ENCODE measurements at places on chromosomes 1 and 21.

- no peak for DNase-seq
These were observed 40.5 kb upstream of the ZNF326 start for GRCh38 chr1:89954401-89954800.

DNA sequence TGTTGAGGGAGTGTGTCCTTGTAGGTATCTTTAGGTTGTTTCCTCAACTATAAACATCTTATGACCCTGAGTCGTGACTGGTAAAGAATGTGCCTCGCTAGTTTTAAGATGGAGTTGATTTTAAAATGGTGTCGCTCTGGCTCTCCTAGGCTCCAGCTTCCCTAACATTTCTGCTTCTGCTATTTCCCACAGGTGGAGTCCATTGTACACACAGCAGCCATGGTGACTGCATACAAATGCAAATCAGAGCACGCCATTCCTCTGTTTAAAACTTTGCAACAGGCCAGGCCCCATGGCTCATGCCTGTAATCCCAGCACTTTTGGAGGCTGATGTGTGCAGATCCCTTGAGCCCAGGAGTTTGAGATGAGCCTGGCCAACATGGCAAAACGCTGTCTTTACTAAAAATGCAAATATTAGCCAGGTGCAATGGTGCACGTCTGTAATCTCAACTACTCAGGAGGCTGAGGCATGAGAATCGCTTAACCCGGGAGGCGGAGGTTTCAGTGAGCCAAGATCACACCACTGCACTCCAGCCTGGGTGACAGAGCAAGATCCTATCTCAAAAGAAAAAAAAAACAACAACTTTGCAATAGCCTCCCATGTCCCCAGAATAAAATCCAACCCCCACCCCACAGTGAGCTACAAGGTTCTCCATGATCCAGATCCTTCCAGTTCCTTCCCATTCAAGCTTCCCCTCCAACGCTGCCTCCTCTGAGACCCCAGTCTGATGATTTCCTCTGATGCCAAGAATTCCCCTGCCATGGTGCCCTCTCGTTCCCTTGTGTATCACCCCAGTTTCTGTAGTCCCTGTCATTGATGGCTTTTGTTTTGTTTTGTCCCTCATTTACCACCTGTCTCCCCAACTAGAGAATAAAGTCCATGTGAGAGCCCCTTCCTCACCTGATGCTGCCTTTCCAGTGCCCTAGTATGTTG, 36.9 kb upstream of the KLHDC7A start:
- DNase-seq, result no peak

DNA sequence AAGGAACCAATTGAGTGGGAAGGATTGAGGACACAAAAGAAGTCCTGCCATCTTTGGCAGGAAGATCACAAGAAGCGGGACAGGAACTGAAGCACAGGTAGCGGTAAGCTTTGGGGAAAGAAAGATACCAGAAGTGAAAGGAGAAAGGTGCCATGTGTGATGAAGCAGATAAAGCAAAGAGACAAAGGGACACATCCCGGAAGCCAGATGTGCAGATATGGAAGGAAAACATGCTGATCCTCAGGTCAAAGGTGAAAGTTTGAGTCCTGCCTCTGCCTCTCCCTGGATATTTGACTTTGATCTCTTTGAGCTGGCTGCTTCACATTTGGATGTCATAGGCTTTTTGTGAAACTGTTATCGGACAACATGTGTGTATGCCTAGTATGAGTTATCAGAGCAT, 34.0 kb downstream of the ACP6 start:
- DNase-seq, result no peak

DNA sequence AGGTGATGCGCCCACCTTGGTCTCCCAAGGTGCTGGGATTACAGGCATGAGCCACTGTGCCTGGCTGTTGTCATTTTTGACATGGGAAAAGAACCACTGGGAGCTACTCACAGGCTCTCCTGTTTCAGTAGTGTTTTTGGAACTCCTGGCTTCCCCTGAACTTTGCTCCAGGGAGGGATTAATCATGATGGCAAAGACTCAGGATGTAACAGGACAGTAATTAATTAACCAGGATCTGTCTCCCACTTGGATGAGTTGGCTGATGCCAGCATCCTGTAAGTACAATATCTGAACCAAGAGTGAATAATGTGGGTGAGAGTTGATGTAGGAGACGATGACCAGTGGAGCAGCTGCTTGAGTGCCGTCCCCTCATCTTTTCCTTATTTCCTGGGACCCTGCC, 4.9 kb downstream of the SFT2D2 start:
- DNase-seq, result no peak

GRCh38 chr1:247530785-247531184, 5.5 kb downstream of the OR2C3 start:
- no peak for DNase-seq

- no peak for DNase-seq
These were observed 202.0 kb downstream of the FMN2 start for GRCh38 chr1:240293706-240294105.

GRCh38 chr1:214537219-214537618, 14.2 kb downstream of the PTPN14 start:
- no peak for DNase-seq
